Bronchus fibroblast of lung (primary cell): ENCODE measurements at places on chromosomes 3 and 15. TPM values are rescaled to one million over a fixed set of nuclear protein-coding genes. Genes with fewer than 3 reads are reported as not detected.

The RLBP1 gene
- total RNA-seq, result not detected in 2 replicates

The ST8SIA2 gene
- total RNA-seq, result 0.15 TPM in 1 of 2 replicates, not detected in the other

The IQCF2 gene
- not detected in 2 replicates for total RNA-seq

The AQP9 gene
- not detected in 2 replicates for total RNA-seq
